ENCODE measurements at places on chromosomes 1 and 21. TPM values are rescaled to one million over a fixed set of nuclear protein-coding genes. Genes with fewer than 3 reads are reported as not detected.

DNA sequence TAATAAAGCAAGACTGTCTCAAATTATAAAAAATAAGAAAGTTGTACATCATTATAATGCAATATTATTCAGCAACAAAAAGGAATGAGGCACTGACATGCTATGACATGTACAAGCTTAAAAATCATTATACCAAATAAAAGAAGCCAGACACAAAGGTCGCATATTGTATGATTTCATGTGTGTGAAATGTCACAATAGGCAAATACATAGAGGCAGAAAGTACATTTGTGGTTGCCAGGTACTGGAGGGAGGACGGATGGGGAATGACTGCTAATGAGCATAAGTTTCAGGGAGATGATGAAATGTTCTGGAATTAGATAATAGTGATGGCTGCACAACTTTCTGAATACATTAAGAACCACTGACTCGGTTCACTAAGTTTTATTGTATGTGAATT lies 73.6 kb upstream of the NBPF3 start:
- H3K27ac ChIP-seq: no peak overlapping the region
- peaks cover 2% of the 10 kb centered on the region for H3K4me1 ChIP-seq
- H3K27me3 ChIP-seq: peaks cover 9% of the 10 kb centered on the region
- no peaks in the 10 kb centered on the region for H3K36me3 ChIP-seq
- no peak overlapping the region for H3K4me3 ChIP-seq
- DNase-seq: no peak

The PROK1 gene
- not detected for total RNA-seq

- H3K27me3 ChIP-seq: peaks cover 5% of the 10 kb centered on the region
- H3K4me3 ChIP-seq: no peak overlapping the region
- H3K4me1 ChIP-seq: peaks cover 41% of the 10 kb centered on the region
- H3K27ac ChIP-seq: peak overlapping the region; percentile 94
These were observed 201.9 kb downstream of the TOMM20 start for GRCh38 chr1:234926559-234927311.

The ERICH3 gene
- 2.8 TPM for total RNA-seq

- H3K27ac ChIP-seq: no peak overlapping the region
- H3K27me3 ChIP-seq: no peaks in the 10 kb centered on the region
- DNase-seq: no peak
These were observed 35.4 kb downstream of the MIA3 start for GRCh38 chr1:222653178-222653827.

DNA sequence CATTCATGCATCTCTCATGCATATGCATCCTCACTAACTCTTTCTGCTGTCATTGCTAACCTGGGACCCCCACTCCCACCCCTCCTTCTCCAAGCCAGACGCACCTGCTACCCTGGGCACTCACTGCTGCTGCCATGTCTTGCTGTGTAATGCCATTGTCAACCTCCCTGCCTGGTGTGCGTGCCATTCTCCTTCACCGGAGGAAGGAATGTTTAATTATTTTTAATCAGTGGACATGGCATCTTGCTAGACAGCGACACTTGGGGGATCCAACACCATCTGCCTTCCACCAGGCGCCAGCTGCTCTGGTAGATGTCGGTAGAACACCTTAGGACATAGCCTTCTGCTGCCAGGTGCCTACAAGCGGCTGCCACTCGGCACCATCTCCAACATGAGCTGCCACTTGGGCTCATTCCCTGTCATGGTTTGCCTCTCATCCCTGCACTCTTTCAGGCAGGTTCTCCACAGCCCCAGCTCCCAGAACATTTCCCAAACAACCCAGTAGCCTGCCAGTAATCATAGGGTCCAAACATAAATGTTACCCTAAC lies 306.9 kb downstream of the TTLL7 start:
- H3K4me3 ChIP-seq: no peak overlapping the region
- no peak overlapping the region for H3K27ac ChIP-seq
- no peaks in the 10 kb centered on the region for H3K36me3 ChIP-seq
- no peak for DNase-seq

GRCh38 chr1:91637539-91637994 lies 136.9 kb downstream of the CDC7 start:
- peak; percentile 73 for DNase-seq
- H3K36me3 ChIP-seq: peaks cover 21% of the 10 kb centered on the region
- H3K4me3 ChIP-seq: no peak overlapping the region
- H3K4me1 ChIP-seq: peaks cover 19% of the 10 kb centered on the region
- peak overlapping the region; percentile 99 for H3K27ac ChIP-seq
- H3K27me3 ChIP-seq: peaks cover 13% of the 10 kb centered on the region

GRCh38 chr1:154346276-154346917 lies 21.1 kb downstream of the ATP8B2 start:
- H3K27me3 ChIP-seq: peaks cover 14% of the 10 kb centered on the region
- H3K4me1 ChIP-seq: peaks cover 22% of the 10 kb centered on the region
- no peak for DNase-seq
- H3K4me3 ChIP-seq: peak overlapping the region; percentile 42
- H3K36me3 ChIP-seq: peaks cover 61% of the 10 kb centered on the region

The RPTN gene
- total RNA-seq: not detected

The RGS1 gene
- not detected for total RNA-seq

- peaks cover 26% of the 10 kb centered on the region for H3K27me3 ChIP-seq
- H3K36me3 ChIP-seq: no peaks in the 10 kb centered on the region
- no peak for DNase-seq
- H3K4me3 ChIP-seq: no peak overlapping the region
- H3K27ac ChIP-seq: no peak overlapping the region
- H3K4me1 ChIP-seq: peaks cover 11% of the 10 kb centered on the region
These were observed 3.6 kb upstream of the PLEKHG5 start for GRCh38 chr1:6495041-6495441.

The RGS13 gene
- not detected for total RNA-seq

The PDPN gene
- total RNA-seq: 4.3 TPM

GRCh38 chr1:203288400-203288799 lies 16.9 kb upstream of the BTG2 start:
- H3K27ac ChIP-seq: peak overlapping the region; percentile 96
- no peaks in the 10 kb centered on the region for H3K36me3 ChIP-seq

DNA sequence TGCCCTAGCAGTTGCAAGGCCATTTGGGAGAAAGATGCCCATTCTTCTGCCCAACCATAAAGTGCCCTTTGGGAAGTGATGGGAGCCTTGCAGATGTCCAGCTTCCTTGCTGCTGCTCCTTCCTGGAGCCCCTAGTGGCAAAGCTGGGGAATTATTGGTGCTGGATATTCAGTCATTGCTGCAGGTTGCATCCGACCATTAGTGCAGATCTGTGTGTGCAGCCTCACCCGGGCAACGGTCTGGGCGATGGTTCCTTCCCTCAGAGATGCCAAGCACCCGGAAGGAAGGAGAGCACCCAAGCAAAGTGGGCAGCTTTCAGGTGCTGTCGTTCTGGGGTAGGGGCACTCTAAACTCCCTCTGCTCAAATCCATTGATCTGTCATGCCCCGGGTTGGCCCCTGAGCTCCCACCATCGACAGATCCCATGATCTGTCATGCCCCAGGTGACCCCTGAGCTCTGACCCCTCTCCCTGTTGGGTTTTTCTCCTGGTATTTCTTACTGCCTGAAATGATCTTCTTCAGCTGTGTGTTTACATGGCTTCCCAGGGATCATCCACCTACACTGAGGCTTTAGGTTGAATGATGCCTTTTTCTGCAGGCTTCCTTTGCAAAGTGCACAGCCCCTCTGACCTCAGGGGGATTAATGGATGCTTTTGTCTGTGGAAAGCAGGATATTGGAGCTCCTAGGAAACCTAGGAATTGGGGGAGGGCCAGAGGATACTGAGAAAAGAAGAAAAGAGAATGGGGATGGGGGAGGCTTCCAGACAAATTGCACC lies 467.5 kb downstream of the PTPRU start:
- peak; percentile 48 for DNase-seq
- no peak overlapping the region for H3K27ac ChIP-seq
- H3K4me3 ChIP-seq: no peak overlapping the region

- H3K27ac ChIP-seq: no peak overlapping the region
- no peak overlapping the region for H3K4me3 ChIP-seq
- H3K36me3 ChIP-seq: no peaks in the 10 kb centered on the region
- H3K27me3 ChIP-seq: peaks cover 3% of the 10 kb centered on the region
- no peaks in the 10 kb centered on the region for H3K4me1 ChIP-seq
- DNase-seq: no peak
These were observed 34.9 kb upstream of the CACNA1E start for GRCh38 chr1:181448461-181448860.

DNA sequence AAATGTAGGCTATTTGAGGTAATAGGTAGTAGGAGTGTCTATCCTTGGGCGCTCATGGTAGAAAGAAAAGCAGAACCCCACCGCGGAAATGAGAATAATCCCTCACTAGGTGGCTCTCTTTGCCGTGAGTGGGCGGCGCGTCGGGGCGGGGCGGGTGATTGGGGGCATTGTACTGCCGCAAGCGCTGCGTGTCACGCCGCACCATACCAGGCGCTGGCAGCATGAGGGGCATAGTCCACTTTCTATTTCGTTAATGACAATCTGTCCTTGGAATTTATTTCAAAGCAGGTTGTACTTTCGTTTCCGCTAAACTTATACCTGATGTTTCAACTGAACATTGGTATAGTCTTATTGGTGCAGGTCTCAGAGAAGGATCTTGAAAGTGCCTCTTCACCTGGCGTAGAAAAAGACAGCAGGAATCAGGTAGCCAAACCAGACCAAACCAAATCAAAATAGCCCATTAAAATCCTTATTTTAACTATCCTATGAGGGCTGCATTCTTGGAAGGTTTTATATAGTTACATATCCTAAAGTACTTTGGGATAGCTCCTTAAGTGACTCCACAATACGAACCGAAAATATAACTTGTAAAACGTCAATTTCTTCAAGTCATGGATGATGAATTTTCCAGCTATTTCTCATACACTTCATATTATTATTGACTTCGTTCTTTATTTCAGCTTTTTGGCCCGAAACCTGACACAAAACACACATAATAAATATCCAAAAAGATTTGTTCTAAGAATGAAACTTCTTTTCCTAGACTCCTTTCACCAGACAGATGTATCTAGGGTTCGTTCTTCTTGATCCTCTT lies 1.9 kb upstream of the SMG7 start:
- peak overlapping the region; percentile 98 for H3K27ac ChIP-seq
- H3K36me3 ChIP-seq: peaks cover 12% of the 10 kb centered on the region
- H3K4me1 ChIP-seq: peaks cover 18% of the 10 kb centered on the region
- DNase-seq: peak; percentile 78

DNA sequence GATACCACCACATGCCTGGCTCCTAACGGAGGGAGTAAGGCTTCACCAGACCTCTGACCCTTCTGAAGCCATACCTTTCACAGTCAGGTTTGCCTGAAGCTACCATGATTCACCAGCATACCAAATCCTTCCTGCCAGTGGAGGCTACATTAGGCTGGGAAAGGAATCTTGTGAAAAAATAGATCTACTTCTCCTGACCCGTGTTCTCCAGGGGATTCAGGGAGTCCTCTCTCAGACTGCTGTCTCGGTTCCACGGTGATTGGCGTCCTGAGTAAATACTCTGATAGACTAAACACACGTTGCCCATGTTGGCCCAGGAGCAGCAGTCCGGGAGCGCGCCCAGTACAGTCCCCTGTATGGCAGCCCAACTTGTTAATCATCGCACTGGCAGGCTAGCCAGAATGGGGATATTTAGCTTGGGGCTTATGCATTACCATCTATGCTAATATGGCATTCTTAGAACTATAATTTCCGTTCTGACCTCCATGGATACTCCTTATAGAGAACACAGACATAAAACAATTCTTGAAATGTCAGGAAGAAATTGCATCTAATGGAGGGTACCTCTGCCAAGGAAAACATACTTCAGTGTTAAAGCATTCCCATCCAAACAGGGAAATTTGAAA lies 173.2 kb downstream of the ROR1 start:
- no peak for DNase-seq
- H3K4me1 ChIP-seq: peaks cover 2% of the 10 kb centered on the region
- no peaks in the 10 kb centered on the region for H3K27me3 ChIP-seq
- H3K4me3 ChIP-seq: no peak overlapping the region
- H3K27ac ChIP-seq: no peak overlapping the region

The PADI3 gene
- not detected for total RNA-seq

DNA sequence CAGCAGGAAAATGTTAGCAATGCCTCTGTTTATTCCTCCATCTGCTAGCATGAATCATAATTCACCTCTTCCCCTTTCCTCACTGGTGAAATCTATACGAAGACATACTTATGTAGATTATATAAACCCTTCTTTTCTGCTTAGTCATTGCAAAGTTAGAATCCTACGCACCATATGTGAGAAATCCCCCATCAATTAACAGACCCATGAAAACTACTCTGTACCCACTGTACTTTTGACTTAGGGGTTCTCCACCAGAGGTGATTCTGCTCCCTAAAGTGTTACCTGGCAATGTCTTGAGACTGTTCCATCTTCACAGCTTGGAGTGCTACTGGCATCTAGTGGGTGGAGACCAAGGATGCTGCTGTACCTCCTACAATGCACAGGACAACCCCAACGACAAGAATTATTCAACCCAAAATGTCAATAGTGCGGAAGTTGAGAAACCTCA lies 49.6 kb upstream of the KCTD3 start:
- peak; percentile 20 for DNase-seq
- H3K36me3 ChIP-seq: no peaks in the 10 kb centered on the region
- no peaks in the 10 kb centered on the region for H3K27me3 ChIP-seq
- H3K27ac ChIP-seq: no peak overlapping the region

- no peaks in the 10 kb centered on the region for H3K36me3 ChIP-seq
- no peak for DNase-seq
- no peaks in the 10 kb centered on the region for H3K4me1 ChIP-seq
- H3K4me3 ChIP-seq: no peak overlapping the region
These were observed 1252.1 kb upstream of the ADGRL4 start for GRCh38 chr1:80258659-80259058.

- H3K27ac ChIP-seq: no peak overlapping the region
- H3K4me1 ChIP-seq: no peaks in the 10 kb centered on the region
- H3K36me3 ChIP-seq: peaks cover 2% of the 10 kb centered on the region
- peaks cover 3% of the 10 kb centered on the region for H3K27me3 ChIP-seq
These were observed 90.8 kb upstream of the RAB4A start for GRCh38 chr1:229180161-229180560.

The SPRR2A gene
- not detected for total RNA-seq

DNA sequence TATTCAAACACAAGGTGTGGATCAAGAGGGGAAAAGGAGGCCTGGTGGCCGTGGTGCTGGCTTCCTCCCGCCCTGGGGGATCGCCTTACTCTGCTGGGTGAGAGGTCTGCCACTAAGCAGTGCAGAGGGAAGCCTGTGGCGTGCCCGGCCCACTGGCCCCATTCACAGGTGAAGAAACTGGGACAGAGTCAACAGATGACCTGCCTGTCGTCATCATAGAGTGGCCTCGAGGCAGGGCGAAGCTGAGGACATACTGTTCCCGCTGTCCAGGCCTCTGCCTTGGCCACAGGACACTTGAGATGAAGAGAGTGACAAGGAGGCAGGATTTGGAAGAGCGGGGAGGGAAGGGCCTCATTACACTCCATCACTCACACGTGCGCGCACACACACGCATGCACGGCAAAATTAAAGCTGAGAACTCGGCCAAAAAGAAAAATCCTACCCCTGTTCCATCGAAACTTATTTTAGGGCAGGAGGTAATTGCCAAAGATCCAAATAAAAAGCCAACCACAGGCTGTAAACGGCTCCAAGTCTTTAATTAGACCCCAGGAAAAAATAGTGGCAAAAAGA lies 50.5 kb downstream of the CASZ1 start:
- H3K27me3 ChIP-seq: peaks cover 2% of the 10 kb centered on the region
- H3K4me3 ChIP-seq: peak overlapping the region; percentile 17
- H3K36me3 ChIP-seq: no peaks in the 10 kb centered on the region
- no peaks in the 10 kb centered on the region for H3K4me1 ChIP-seq
- no peak for DNase-seq

- H3K4me1 ChIP-seq: no peaks in the 10 kb centered on the region
- H3K27ac ChIP-seq: no peak overlapping the region
- no peaks in the 10 kb centered on the region for H3K27me3 ChIP-seq
- no peak for DNase-seq
These were observed 1.0 kb upstream of the S100B start for GRCh38 chr21:46605767-46606426.

- no peak overlapping the region for H3K4me3 ChIP-seq
- H3K36me3 ChIP-seq: no peaks in the 10 kb centered on the region
- peaks cover 19% of the 10 kb centered on the region for H3K4me1 ChIP-seq
- no peak overlapping the region for H3K27ac ChIP-seq
These were observed 42.0 kb upstream of the UBE2U start for GRCh38 chr1:64161357-64161941.

The LENEP gene
- total RNA-seq: 0.82 TPM

Data from endothelial cell (in vitro differentiated cells).